Activated naive CD4-positive, alpha-beta T cell treated with anti-CD3 and anti-CD28 coated beads, Interleukin-2, amount 50 U/mL, for 72 hours (primary cell): ENCODE measurements at places on chromosomes 2 and 18.

GRCh38 chr2:37809525-37809924, 115.6 kb upstream of the RMDN2 start:
- no peak for DNase-seq

DNA sequence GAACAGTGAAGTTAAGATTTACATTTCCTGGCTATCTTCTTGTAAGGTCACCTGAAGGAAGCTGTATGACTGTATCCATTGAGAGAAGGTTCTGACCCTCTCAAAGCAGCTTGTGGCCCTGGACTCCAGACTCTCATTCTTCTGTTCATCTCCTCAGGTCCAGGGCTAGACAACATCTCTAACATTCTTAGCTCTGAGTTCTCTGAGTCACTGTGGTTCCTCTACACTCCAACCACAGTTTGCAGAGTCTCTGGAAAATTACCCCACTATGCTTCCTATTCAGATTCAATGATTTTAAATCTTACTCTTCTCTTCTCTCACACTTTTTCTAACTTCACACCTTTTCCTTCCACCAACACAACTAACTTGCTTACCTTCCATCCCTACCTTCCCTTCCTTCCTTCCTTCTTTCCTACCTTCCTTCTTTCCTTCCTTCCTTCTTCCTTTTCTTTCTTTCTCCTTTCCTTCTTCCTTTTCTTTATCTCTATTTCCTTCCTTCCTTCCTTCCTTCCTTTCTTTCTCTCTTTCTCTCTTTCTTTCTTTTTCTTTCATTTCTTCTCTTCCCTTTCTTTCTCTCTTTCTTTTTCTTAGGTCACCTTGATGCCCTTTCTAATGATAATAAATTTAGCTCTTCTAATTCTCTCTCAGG, 824.3 kb upstream of the ZEB2 start:
- no peak for DNase-seq

GRCh38 chr2:210536973-210537650, 19.3 kb upstream of the CPS1 start:
- no peak for DNase-seq

DNA sequence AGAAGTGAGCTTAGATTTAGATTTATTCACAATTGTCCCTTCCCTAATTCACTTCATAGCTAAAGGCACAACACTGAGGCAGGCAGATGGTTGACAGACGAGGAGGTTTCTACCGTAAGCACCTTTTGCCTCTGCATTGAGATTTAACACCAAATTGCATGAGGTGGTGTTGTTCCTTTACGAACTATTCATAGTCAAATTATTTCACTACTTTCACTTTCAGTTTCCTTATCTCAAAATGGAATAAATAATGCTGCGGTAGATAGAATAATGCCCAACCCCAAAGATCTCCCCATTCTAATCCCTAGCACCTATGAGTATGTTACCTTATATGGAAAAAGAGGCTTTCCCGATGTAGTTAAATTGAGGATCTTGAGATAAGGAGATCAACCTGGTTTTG, 58.9 kb upstream of the LINC00305 start:
- DNase-seq: no peak

DNA sequence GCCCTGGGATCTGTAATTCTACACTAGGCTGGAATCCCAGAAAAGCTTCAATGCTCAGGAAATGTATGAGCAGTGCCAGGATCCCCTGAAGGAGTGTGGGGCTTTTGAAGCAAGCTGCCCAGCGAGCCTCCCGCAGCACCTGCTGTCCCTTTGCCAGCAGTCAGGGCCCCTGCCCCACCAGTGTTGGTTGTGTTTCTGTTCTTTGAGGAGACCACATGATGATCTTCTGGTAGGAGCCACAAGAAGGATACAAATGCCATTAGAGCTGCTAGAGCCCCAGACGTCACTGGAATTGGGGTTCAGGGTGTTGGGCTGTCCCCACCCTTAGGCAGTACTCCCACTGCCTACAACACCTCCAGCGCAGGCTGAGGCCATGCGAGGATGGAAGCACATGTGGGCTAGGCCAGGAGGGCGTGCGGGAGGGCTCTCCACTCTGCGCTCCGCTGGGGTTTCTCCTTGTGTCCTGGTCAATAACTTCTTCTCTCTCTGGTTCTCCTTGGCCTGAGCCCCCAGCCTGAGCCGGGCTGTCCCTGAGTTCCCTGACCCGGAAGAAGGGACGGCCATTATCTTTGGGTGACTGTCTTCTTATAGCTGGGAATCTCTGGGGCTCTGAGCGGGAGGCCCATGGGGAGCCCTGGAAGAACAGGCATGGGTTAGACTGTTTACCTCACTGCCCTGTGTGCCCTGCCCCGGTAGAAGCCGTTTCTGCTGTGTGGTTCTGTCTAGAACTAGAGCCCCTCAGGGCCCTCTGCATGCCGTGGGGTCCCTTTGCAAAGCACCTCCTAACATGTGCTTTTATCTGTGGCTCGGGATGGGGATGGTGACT, 73.9 kb downstream of the LRRFIP1 start:
- DNase-seq: no peak

DNA sequence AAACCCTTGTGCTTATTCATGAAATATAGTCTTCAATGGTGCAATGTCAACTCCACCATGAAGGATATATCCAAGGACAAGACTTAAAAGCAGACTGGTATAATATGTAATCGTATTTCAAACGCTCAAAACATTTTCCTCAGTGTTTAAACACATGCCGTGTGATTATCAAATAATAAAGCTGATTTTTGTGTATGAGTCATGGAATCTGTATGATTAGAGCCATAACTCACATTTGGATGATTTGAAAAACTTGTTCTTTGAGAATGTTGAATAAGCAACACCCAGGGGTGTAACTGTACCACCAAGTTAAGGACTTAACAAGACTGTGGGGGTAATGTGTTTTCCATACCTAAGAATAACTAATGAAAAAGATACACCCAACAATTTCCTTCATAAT, 215.3 kb downstream of the STK39 start:
- no peak for DNase-seq

DNA sequence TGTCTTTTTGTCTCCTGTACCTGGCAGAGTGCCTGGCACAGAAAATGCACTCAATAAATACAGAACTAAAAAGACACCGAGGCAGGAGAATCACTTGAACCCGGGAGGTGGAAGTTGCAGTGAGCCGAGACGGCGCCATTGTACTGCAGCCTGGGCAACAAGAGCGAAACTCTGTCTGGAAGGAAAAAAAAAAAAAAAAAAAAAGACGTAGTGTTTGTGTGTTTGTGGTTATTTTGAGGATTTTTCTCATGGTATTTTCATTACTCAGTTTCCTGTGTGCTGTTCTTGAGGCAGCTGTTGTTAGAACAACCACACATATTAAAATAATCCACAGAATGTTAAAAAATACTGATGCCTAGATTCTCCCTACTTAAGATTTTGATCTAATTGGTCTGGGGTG, 519.2 kb upstream of the SPHKAP start:
- no peak for DNase-seq

- DNase-seq: no peak
Observed at GRCh38 chr18:68728081-68728700, 13.3 kb upstream of the TMX3 start.

- no peak for DNase-seq
Observed at GRCh38 chr2:45477546-45477945, 133.5 kb downstream of the SRBD1 start.

GRCh38 chr2:18610651-18611050, 21.3 kb upstream of the NT5C1B start:
- no peak for DNase-seq

- no peak for DNase-seq
Observed at GRCh38 chr18:32048507-32049091, 30.0 kb downstream of the RNF125 start.

GRCh38 chr2:201618744-201619662, 24.3 kb downstream of the TMEM237 start:
- no peak for DNase-seq

DNA sequence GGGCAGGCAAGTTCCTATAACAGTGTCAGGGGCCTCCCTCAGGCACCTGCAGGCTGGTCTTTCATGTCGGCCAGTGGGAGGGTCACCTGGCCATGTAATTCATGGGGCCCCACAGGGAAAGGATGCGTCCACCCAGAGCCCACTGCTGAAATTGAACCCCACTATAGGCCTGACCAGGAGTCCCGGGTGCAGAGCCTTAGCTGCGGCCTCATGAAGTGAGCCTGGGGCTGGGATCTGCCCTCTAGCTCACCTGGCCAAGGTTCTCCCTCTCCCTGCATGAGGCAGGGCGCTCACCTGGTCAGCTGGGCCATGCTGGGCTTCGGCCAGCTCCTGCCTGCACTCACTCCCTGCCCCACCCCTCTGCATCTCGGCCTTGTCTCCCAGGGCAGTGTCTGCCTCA, 41.1 kb downstream of the C1QL2 start:
- no peak for DNase-seq

- no peak for DNase-seq
Observed at GRCh38 chr2:191263050-191263449, 17.8 kb downstream of the MYO1B start.

- DNase-seq: no peak
Observed at GRCh38 chr18:3902676-3903075, 452.7 kb downstream of the TGIF1 start.

GRCh38 chr2:238255636-238256035, 15.8 kb upstream of the HES6 start:
- DNase-seq: no peak

DNA sequence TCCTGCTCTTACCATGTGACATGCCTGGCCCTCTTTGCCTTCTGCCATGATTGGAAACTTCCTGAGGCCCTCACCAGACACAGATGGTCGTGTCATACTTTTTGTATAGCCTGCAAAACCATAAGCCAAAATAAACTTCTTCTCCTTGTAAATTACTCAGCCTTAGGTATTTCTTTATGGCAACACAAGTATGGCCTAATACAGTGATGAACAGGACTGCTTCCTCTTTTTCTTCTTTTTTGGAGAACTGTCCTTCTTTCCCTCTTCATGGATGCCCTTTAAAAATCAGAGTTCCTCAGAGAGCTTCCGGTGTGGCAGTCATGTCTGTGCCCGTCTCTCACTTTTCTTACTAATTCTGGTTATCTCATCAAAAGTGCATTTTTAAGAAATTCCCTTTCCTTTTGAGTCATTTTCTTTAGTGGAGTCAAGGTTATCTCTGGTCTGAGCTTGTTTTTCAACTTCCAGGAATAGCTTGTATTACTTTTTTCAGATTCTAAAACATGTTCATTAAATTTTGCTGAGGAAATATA, 9.2 kb upstream of the IL1A start:
- no peak for DNase-seq

DNA sequence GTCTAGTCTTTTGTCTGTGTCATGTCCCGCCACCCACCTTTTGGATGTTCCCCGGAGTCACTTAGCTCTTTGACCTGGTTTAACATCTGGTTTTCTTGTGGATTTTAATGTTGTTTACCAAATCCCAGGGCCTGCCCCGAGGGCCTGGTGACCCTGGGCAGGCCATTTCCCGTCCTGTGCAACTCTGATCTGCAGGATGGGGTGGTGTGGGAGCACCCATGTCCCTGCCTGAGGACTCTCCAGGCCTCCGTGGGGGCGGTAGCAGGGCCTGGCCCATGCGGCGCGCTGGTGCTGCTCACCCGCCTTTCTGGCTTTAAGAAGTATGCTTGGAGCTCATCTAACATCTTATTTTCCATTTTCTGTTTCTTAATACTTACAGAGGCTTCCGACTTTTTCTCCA, 10.7 kb downstream of the RAMP1 start:
- no peak for DNase-seq

DNA sequence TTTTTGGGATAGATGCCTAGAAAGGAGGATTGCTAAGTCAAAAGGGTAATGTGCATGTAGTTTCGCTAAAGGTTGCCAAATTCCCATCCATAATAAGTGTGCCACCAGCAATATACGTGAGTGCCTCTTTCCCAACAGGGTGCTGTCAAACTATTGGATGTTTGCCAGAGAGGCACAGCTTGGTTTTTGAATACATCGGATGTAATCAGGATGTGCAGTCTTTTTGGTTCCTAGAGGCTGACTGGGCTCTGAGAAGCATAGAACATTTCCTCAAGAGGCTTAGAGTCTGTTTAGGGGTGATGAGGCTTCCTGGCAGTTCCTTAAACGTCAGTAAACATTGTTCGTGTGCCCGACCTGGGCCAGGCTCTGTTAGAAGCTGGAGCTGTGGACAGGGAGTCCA, 28.0 kb downstream of the AGAP1 start:
- DNase-seq: no peak

- DNase-seq: no peak
Observed at GRCh38 chr2:25420820-25421237, 79.1 kb upstream of the DNMT3A start.

GRCh38 chr2:51297488-51297887, 265.6 kb upstream of the NRXN1 start:
- no peak for DNase-seq

GRCh38 chr2:65999796-66000195, 435.1 kb upstream of the MEIS1 start:
- no peak for DNase-seq

DNA sequence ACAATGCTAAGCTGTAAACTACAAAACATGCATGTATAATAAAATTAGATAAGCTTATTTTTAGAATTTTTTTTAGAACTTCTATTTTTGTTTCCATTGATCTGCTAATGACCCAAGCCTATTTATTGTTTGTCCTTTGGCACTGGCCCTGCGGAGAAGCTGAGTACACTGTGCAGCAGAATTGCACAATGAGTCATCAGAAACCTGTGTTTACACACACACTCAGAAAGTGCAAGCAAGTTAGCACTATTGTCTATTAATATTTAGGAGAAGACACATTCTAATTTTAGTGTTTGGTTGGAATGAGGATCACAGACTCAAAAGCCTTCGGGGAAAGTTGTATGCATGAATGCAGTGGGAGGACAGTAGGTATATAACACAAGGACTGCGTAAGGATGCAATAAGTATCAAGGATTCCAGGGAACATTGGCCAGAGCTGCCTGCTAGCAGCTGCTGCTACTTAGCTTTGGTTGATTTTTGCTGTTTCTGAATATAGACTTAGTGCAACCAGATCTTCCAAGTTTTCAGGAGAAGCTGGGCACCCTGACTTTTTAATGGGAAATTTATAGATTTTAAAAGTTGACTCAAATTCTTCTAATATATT, 128.2 kb downstream of the KCNH7 start:
- no peak for DNase-seq

- DNase-seq: no peak
Observed at GRCh38 chr18:35010993-35011392, 30.2 kb upstream of the MAPRE2 start.

GRCh38 chr18:42053188-42053781, 98.3 kb downstream of the PIK3C3 start:
- no peak for DNase-seq

DNA sequence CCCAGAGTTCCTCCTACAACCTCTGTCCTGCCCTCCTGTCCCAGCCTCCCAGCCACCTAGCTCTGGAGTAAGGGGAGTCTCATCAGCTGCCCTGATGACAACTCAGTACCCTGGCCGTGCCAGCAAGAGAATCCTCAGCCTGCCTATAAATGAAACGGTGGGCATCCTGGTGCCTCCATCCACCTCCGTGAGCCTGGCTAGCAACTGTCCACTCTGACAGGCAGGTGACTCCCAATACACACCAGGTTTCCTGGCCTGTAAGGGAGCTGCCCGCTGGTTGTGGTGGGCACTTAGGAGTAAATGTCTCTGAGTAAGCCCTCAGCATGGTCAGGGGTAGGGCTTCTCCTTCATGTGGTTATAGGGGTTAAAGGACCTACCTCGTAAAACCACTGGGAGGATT, 81.5 kb downstream of the XDH start:
- DNase-seq: no peak
